ENCODE measurements at places on chromosomes 6 and 20. TPM values are rescaled to one million over a fixed set of nuclear protein-coding genes. Genes with fewer than 3 reads are reported as not detected.
A peak's percentile ranks its signal among the peaks of the same experiment; 100 is the strongest.

DNA sequence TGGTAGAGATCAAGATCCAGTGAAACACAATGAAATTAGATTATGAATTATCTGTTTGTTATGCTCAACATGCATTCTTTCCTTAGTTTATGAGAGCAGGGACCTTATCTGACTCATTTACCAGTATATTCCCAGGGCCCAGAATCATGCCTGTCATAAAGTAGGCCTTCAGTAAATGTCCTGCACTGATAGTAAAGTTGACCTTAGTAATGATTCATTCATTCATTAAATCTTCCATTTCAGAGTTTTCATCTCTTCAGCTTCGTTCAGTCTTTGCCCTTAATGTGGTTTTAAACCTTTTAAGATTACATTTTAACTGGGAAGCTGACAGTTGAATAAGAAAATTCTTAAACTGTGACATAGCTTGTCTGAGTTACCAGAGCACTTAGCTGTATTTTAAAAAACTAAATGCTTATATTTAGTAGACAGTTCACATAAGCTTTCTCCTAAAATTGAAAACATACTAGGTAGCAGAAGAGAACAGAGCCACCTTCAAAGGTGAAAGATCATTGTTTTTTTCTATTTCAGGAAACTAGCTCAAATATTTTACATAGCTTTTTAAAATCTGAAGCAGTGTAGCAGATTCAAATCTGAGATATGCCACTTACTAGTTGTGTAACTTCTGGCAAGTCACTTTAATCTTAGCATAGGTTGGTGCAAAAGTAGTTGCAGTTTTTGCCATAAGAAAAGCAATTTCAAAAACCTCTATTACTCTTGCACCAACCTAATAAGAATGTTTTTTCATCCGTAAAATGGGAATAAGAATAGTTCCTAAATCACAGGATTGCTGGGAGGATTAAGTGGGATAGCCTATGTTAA lies 41.4 kb downstream of the MCM8 start:
- DNase-seq = peak; percentile 72
- H3K27ac ChIP-seq = peak overlapping the region; percentile 71
- no peak overlapping the region for H3K4me3 ChIP-seq
- H3K27me3 ChIP-seq = no peaks in the 10 kb centered on the region
- peaks cover 32% of the 10 kb centered on the region for H3K4me1 ChIP-seq
- peaks cover 58% of the 10 kb centered on the region for H3K36me3 ChIP-seq

DNA sequence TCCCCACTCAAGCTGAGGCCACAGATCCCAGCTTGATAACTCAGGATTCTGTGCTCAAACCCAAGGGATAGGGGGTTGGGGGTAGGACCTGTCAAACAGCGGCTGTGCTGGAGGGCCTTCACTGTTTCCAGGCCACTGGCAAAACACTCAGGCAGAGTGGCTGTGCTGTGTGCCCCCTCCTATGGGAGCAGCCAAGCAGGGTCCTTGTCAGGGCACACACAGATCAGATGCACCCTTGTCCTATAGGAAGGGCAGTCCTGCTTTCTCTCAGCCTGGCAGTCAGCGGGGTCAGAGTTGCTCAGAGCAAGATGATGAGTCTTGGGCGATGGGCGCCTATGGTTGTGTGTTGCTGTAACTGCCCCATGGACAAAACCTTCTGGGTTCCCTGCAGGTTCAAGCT lies 554.8 kb downstream of the TBC1D32 start:
- no peak overlapping the region for H3K4me3 ChIP-seq
- H3K27ac ChIP-seq = no peak overlapping the region
- DNase-seq = no peak

GRCh38 chr6:144690133-144690532 lies 405.0 kb downstream of the UTRN start:
- no peak for DNase-seq
- no peaks in the 10 kb centered on the region for H3K4me1 ChIP-seq
- no peaks in the 10 kb centered on the region for H3K27me3 ChIP-seq
- no peaks in the 10 kb centered on the region for H3K36me3 ChIP-seq
- H3K4me3 ChIP-seq = no peak overlapping the region

Gene REM1
- not detected for total RNA-seq

DNA sequence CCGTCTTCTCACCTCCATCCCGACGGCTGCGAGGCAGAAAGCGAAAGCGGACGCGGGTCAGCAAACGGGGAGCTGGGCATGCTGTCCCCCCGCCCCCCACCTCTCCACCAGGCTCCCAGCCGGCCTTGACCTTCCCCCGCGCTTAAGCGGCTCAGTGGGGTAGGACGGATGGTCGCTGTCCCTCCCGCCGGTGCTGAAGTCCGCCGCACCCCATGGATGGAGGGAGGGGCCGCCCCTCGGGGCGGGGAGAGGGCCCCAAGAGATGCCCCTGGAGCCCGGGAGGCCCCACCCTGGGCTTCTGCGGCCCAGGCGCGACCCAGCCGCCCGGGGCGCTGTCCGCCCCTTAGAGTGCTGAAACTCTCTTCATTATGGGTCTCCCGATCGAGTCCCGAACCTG lies at the start of gene KCNB1:
KCNB1 (minus strand) TSS at position 48 of the 397 bp plus-strand sequence. CDS start 188 bp downstream, outside the sequence.
- no peaks in the 10 kb centered on the region for H3K4me1 ChIP-seq
- H3K4me3 ChIP-seq = peak within 1 kb of the TSS; percentile 60
- no peaks in the 10 kb centered on the region for H3K36me3 ChIP-seq
- no peak within 1 kb of the TSS for H3K27ac ChIP-seq
- H3K27me3 ChIP-seq = peaks cover 39% of the 10 kb centered on the region
- peak; percentile 52 for DNase-seq

GRCh38 chr20:49288250-49288751 lies 10.4 kb upstream of the ZNFX1 start:
- peak overlapping the region; percentile 55 for H3K27ac ChIP-seq
- peaks cover 43% of the 10 kb centered on the region for H3K4me1 ChIP-seq
- H3K27me3 ChIP-seq = no peaks in the 10 kb centered on the region

GRCh38 chr6:79544299-79544927 lies 7.2 kb upstream of the LCA5 start:
- no peak overlapping the region for H3K4me3 ChIP-seq
- no peaks in the 10 kb centered on the region for H3K27me3 ChIP-seq
- peaks cover 18% of the 10 kb centered on the region for H3K4me1 ChIP-seq
- peak overlapping the region; percentile 81 for H3K27ac ChIP-seq

- H3K4me3 ChIP-seq = no peak overlapping the region
- H3K36me3 ChIP-seq = no peaks in the 10 kb centered on the region
- no peaks in the 10 kb centered on the region for H3K27me3 ChIP-seq
- peaks cover 32% of the 10 kb centered on the region for H3K4me1 ChIP-seq
Observed at GRCh38 chr6:53317861-53318260, 30.9 kb downstream of the ELOVL5 start.

DNA sequence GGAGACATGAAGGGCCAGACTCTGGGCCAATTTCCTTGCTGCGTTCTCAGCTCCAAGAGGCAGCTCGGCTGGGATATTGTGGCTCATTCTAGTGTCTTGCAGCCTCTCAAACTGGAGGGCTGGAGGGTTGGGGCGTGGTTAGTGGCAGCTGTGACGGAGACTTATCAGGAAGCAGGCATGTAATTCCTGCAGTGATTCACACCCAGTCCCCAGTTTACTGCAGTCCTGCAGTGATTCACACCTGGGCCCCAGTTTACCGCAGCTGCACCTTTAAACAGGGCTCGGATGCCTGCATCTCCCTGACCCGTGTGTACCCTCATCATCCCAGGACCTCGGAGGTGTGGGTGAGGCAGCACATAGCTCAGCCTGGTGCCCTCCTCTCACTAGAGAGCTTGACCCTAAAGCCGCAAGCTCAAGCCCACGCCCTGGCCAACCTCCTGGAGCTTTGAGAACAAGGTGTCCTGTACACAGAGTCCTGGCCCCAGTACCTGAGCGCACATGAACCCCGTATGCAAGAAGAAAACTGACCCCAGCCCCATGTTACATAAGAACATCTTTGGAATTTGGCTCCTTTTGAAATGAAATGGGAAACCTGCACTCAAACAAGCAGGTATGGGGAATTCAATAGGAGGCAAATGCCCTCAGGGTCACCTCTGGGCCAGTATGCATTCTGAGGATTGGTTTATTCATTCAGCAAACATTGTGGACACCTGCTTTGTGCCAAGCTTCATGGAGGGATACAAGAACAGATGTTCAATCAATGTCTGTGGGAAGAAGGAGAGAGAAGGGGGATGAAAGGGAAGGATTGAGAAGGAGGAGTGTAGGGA lies 55.3 kb upstream of the FAM83D start:
- H3K4me1 ChIP-seq = peaks cover 23% of the 10 kb centered on the region
- H3K27ac ChIP-seq = peak overlapping the region; percentile 78
- DNase-seq = peak; percentile 89
- no peaks in the 10 kb centered on the region for H3K27me3 ChIP-seq
- H3K4me3 ChIP-seq = no peak overlapping the region
